Stimulated activated CD4-positive, alpha-beta T cell treated with anti-CD3 and anti-CD28 coated beads, Interleukin-15, amount 100 ng/mL, for 48 hours (primary cell): ENCODE measurements at places on chromosomes 7 and 10.
A peak's percentile ranks its signal among the peaks of the same experiment; 100 is the strongest.

DNA sequence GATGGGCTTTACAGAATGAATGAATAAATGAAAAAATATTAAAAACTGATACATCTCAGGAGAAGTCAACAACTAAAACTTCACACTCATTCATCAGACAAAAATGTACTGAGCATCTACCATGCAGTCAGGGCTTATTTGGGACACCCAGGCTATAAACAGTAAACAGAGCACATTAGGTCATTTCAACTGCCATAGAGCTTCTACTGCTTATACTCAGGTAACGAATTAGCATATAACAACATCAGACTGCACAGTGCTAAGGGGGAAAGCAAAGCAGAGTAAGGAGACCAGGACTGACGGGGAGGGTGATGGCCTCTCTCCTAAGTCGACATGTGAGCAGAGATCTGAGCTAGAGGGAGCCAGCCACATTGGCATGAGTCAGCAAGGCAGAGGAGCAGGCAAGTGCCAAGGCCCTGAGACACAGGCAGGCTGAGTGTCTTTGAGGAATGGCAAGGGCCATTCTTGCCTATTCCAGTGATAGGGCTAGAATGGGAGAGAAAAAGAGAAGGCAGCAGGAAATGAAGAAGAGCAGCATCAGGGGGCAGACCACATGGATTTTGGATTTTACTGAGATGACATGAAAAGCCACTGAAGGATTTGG is 528.9 kb downstream of the PARD3 start:
- DNase-seq = no peak

- DNase-seq = no peak
Observed at GRCh38 chr10:125661941-125662515, 20.9 kb downstream of the TEX36 start.

DNA sequence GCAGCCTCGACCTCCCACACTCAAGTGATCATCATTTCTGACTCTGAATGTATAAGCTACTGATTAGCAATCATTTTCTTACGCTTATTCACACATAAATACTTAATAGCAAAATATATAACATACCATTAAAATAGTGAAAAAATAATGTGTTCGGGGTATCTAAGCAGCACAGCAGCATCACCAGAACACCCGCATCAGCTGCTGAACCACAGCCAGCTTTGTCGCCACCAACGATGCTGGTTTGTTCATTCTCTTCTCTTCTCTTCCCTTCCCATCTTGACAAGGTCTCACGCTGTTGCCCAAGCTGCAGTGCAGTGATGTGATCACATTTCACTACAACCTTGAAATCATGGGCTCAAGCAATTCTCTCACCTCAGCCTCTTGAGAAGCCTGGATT is 425.1 kb upstream of the LRGUK start:
- DNase-seq = no peak

DNA sequence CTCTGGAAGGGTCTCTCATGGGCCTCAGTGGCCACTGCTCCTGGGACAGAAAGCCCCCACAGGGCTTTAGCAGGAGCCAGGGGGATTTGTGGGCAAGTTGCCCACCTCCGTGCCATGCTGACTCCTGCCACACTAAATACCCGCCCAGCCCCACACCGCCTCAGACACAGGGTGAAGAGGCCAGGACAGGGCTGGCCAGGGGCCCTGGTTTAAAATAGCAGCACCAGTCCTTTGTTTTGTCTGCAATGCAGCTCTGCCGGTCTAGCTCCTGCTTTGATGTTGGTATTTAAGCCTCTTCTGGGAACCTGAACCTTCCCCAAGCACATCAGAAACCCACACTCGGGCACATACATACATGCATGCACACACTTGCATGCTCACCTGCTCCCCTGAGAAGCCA is 14.4 kb upstream of the TNRC18 start:
- DNase-seq = no peak

DNA sequence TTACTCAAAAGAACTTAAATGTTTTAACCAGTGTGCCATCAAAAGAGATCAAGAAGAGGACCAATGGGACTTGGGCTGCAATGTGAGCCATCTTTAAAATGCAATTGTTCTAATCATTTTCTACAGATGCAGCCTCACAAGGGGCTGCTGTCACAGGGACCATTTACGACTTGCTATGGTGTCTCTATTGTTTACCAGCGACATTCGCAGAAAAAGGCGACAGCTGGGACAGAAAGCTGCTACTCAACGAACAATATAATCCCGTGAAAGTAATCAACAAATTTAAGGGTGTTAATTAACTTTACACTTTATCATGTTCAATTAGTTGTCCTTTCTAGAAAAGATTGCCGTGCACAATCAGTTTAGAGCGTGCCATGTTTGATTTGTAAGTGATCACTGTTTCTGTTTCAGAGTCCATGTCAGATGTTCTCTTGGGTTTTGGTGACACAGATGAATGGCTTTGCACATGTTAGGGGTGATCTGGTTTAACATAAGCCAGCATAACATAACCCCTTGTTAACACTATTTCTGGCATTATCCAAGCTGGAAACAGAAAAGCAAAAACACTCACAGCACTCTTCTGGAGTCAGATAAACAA is 110.8 kb downstream of the HIBADH start:
- no peak for DNase-seq

- no peak for DNase-seq
Observed at GRCh38 chr10:88901206-88901983, 21.4 kb downstream of the STAMBPL1 start.

DNA sequence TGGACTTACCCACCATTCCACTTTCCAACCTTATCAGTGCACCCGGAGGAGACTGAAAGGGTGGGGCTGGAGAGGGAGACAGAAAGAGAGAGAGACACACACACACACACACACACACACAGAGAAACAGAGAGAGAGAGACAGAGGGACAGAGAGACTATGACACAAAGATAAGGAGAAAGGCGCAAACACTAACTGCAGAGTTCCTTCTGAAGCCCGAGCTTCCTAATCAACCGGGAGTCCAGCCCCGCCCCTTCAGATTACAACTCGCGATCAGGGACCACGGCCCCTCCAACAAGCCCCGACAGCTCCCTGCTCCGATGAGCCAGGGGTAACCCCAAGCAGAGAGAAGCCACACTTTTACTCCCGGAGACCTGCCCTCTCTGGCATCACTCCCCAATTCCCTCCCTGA is 499 bp downstream of the GAL3ST4 start:
- DNase-seq = no peak

DNA sequence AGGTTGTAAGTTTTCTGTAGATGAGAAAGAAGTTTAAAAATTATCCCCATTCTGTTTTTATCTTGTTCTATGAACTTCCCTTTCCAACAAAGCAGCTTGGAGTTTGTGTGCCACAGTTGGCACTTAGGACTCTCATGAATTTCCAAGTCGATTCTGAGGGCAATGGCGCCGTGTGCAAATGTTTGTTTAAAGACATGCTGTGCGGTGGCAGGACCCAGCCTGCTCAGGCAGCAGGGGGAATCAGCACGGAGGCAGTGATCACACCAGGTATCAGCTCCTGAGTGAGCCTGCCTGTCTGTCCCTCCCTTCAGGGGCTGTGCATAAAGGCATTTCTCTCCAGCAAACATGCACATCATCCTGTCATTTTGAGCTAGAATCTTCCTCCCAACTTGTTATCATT is 109.8 kb upstream of the WDR11 start:
- no peak for DNase-seq

GRCh38 chr10:2619472-2619871 is 447.9 kb upstream of the PFKP start:
- no peak for DNase-seq

DNA sequence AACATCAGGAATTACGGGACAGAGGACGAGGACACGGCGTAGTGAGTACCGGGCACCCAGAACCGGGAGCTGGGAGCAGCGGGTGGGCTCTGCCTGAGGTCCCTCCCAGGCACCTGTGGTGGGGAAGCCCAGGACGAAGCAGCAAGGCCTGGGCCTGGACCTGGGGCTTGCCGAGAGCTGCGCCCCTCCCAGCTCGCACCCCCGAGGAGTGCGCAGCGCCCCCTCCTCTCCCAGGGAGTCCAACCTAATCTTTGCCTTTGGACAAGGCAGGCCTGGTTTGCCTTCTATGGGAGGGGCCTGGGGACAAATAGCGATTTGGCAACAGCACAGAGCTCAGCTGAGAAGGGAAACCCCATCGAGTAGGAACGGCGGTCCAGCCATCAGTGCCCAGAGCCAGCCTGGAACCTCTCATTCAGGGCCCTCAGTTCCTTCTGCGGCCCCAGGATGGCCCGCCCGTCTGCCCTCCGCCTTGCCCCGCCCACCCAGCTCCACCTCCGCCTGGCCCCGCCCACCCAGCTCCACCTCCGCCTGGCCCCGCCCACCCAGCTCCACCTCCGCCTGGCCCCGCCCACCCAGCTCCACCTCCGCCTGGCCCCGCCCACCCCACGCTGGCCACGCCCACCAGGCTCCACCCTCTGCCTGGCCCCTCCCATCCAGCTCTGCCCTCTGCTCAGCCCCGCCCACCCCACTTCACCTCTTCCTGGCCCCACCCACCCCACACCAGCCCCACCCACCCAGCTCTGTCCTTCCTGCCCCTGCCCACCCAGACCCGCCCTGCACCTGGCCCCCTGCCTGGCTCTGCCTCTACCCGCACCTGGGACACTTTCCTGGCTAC is 32.5 kb upstream of the KNDC1 start:
- peak; percentile 25 for DNase-seq

GRCh38 chr7:131047651-131048304 is 279.9 kb upstream of the MKLN1 start:
- no peak for DNase-seq

DNA sequence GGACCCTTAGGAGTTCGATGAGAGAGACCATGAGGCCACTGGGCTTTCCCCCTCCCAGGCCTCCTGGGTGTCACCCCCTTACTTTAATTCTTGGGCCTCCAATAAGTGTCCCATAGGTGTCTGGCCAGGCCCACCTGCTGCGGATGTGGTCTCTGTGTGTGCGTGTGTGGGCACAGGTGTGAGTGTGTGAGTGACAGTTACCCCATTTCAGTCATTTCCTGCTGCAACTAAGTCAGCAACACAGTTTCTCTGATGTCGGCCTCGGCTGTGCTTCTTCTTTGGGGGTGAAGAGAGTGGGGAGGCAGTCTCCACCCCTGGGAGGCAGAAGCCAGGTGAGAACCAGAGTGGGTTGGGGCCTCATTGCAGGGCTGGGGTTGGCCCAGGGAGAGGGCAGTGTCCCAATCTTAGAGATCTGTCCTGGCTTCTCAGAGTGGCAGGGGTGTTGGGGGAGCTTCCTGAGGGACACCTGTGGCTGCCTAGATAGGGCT is 1.5 kb downstream of the PVRIG start:
- peak; percentile 56 for DNase-seq

- peak; percentile 54 for DNase-seq
Observed at GRCh38 chr10:72274730-72275350, 1.1 kb downstream of the DDIT4 start.

DNA sequence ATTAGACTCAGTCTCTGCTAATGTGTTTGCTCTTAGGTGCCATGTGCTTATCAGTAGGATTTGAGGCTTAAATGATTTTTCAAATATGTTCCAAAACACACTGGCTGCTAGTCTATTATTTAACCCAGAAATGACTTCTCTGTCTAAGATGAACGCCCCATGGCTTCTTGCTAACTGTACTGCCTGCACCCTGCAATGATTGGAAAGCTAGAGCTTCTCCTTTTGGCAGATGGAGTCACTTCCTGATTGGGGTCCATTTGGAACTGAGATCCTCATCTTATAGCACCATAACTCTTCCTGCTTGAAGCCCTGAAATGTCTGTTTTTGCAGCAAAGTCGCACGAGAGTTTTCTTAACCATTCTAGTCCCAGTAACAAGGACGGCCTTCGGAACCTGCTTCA is 186.5 kb upstream of the ADO start:
- DNase-seq = no peak

DNA sequence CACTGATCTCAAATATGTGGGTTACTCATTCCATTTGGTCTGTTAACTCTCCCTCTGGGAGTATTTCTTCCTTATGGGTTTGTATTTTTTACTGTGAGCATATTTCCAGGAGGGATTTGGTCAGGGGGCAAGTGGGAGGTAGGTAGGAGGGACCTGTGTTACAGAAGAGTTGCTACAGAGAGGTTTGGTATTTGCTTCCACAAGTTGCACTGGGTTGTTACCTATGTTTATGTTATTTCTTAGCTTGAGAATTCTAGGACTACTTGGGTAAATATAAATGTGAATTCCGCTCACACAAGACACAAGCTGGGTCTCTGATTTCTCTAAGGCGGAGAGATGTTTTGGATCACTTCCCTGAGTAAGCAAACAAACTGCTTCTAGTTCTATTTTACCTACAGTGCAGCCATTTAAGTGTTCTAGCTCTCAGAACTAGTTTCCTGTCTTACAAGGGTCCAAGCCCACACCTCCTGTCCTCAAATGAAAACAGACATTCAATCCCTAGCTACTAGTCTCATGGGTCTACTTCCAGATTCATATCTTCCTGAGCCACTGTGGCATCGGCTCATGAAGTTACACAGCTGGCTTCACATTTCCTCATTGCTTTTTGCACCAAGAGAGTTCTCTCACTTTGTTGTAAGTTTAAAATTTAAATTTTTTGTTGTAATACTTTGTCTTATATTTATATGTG is 75.4 kb upstream of the PPP1R3C start:
- no peak for DNase-seq

- peak; percentile 76 for DNase-seq
Observed at GRCh38 chr10:12710594-12711349, 290.7 kb downstream of the CCDC3 start.

DNA sequence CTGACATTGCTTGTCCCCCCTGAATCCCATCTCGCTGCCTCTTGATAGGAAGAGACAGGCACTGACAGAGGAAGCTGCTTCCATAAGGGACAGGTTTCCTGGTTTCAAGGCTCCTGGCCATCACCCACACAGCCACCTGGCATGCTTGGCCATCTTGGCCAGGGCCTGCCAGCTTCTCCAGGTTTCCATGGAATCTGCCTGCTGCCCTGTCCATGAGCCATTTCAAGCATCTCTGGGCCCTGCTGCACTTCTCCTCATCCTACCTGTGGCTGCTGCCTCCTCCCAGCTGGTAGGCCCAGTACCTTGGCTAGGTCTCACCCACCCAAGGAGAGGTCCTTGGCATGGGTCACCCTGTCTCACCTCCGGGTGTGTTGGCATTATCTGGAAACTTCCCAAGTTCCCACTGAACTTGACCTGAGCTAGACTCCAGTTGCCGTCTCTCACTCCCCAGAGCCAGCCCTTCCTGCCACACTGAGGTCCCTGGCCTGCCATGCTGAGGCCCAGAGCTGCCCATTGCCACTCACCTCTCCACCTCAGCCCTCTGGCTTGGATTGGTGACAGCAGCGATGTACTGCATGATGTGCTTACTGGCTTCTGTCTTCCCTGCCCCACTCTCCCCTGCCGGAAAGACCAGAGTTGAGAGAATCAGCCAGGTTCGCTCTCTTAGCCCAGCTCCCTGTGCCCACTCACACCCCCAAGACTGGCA is 2.6 kb downstream of the MYO1G start:
- no peak for DNase-seq

GRCh38 chr10:1194161-1194560 is 138.0 kb downstream of the WDR37 start:
- DNase-seq = no peak
